ENCODE measurements at places on chromosomes 1 and 21.

DNA sequence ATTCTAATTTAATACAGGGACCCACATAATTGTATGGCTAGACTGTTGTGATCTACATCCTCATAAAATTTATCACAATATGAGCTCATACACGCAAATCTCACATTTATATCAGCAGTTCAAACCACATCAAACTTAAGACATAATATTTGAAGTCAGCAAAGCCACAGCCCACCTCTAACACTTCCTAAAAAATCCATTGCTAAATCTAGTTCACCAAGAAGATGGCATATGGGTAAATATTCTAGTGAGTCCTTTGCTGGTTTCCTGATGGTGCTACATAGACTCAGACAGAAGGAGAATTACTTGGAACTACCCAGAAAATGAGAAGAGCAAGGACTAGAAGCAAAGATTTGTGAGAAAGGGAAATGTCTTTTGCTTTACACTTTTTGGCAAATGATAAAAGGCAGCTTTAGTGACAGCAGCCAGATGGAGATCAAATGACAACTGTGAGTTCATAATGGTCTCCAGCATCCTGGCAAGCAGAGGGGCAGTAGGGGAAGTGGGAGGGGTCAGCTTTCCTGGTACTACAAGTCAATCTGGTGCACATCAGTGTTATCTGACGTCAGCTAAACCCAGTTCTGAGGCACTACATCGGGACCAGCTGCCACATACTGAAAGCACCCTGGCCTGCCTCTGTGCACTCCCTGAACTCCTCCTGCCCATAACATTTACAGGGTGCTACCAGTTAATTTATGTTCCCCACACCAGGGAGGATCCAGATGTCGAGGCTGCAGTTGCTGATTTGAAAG is 10.6 kb upstream of the GADD45A start:
- peak; percentile 42 for DNase-seq

GRCh38 chr21:14096172-14096571 is 114.6 kb downstream of the LIPI start:
- no peak for DNase-seq

DNA sequence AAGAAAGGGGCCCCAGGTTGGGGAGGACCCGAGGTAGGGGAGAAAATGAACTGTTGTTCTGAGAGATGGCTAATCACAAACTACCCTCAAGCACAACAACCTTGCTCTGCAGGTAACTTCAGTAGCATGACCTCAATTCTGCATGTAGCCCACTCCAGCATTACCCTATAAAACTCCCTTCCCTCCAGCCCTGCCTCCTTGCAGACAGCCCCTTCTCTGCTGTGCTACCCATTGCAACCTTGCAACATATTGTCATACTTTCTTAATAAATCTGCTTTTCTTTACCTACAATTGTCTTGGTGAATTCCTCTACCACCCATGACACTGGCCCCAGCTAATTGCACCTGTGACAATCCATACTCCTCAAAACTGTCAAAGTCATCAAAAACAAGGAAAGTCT is 428.9 kb downstream of the MATN1 start:
- DNase-seq, result no peak

DNA sequence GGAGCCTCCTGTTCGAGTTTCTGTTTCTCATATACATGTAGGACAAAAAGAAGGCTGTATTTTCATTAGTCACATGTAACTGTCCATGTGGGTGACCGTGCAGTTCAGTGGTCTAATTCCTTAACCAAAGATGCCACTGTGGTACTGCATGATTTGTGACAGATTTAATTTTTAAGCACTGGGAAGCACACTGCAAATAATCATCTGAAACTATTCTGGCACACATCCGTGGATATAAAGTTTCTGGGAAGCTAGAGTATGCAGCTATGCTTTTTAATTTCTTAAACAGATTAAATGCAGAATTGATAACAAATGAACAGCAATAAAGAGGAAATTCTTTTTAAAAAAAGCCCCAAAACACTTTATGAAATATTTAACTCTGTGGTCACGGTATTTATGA is 254.8 kb downstream of the LMO4 start:
- DNase-seq, result no peak

- no peak for DNase-seq
Observed at GRCh38 chr1:197017558-197018146, 40.3 kb downstream of the CFHR5 start.

DNA sequence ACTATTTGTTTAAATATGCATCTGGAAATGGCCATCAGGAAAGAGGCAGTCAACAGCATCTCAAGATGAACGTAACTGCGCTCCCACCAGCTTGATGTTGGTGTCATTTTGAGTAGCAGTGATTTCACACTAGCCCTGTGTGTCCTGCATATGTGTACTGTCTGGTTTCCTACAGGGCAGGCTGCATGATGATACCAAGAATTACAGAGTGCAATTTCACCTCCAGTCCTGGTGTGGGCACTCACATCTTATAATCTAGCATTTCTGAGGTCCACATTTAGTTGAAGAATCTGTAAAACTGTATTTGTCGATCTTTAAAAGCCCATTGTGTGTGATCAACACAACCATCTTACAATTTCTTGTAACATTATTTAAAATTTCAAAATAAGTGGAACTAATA is 336.4 kb downstream of the PAPPA2 start:
- no peak for DNase-seq

DNA sequence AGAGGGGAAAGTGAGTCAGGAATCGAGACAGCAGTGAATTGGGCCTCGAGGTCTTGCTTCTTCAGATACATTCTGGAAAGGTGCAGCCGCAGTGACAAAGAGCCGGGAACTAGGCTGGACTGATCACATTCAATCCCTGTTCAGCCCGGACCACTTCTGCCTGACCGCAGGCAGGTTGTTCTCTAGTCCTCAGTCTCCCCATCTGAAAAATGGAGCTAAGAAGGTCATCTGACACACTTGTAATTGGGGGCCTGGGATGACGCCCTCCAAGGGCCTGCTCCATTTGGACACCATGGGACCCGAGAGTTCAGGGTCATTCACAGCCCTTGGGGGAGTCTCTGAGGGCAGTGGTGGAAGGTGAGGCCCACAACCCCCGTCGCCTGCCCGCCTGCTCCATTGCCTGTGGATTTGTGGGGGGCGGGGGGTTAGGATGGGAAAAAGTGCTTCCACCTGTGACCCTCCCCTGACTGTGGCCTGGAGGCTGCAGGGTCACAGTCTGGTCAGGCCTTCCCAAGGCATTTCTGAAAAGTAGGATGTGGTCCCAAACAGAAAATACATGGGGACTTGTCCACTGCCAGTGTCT is 87.9 kb upstream of the CSF3R start:
- no peak for DNase-seq

DNA sequence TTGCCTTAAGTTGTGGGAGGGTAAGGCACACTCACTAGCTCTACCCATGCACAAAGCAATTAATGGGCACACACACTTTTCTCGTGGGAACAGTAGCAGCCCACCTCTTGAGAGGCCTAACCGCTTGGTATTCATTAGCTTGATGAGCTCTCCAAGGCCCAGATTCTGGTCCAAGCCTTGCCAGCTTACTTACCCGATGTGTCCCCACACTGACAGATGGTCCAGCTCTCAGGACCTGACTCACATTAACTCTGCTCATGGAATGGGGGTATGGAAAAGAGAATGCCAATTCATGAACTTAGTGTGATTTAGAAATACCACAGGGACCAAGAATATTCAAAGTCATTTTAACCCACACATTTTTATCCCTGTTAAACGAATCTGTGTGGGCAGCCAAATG is 106.8 kb upstream of the CACHD1 start:
- DNase-seq, result no peak

GRCh38 chr1:159079525-159079924 is 3.0 kb upstream of the AIM2 start:
- DNase-seq, result no peak

- DNase-seq, result no peak
Observed at GRCh38 chr1:49163031-49163430, 386.3 kb upstream of the BEND5 start.

- DNase-seq, result no peak
Observed at GRCh38 chr1:103525114-103525606, 339 bp upstream of the RNPC3 start.

DNA sequence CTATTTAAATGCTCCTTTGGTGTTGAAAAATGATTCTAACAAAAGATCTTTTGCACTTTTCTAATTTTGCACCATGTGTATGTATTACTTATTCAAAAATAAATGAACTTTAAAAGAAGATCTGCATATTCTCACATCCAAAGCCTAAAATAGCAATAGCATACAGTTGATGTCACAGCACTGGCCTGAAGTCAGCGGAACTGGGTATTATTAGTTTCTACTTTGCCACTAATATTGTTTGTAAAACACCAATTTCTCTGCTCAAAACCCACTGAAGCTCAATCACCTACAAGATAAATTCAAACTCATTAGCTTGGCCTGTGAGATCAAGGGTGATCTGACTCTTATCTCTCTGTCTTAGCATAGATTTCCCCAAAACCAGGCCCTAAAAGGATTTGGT is 34.5 kb upstream of the BCAR3 start:
- DNase-seq, result no peak

DNA sequence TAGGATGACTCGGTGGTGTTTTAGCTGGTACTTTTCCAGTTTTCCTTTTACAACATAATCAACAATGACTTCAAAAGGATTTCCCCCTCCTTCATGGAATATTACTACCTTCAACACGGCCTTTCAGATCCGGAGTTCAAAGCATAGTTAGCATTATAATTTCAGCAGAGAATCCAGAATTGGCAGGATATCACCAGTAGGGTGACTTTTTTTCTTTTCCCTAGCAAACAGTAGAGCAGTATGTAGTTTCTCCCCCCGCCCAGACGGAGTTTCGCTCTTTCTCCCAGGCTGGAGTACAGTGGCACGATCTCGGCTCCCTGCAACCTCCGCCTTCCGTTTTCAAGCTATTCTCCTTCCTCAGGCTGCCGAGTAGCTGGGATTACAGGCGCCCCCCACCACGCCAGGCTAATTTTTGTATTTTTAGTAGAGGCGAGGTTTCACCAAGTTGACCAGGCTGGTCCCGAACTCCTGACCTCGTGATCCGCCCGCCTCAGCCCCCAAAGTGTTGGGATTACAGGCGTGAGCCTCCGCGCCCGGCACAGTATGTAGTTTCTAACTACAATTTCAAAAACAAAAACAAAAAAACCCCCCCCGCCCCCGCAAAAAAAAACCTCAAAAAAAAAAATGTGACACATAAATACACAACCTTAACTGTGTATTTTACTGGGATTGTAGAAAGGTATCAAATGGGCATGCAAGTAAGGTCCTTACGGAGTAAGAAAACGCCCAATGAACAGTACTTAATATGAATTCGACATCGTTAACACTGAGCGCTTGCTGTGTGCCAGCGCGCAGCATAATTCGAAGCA is 1.5 kb upstream of the COX20 start:
- peak; percentile 56 for DNase-seq

DNA sequence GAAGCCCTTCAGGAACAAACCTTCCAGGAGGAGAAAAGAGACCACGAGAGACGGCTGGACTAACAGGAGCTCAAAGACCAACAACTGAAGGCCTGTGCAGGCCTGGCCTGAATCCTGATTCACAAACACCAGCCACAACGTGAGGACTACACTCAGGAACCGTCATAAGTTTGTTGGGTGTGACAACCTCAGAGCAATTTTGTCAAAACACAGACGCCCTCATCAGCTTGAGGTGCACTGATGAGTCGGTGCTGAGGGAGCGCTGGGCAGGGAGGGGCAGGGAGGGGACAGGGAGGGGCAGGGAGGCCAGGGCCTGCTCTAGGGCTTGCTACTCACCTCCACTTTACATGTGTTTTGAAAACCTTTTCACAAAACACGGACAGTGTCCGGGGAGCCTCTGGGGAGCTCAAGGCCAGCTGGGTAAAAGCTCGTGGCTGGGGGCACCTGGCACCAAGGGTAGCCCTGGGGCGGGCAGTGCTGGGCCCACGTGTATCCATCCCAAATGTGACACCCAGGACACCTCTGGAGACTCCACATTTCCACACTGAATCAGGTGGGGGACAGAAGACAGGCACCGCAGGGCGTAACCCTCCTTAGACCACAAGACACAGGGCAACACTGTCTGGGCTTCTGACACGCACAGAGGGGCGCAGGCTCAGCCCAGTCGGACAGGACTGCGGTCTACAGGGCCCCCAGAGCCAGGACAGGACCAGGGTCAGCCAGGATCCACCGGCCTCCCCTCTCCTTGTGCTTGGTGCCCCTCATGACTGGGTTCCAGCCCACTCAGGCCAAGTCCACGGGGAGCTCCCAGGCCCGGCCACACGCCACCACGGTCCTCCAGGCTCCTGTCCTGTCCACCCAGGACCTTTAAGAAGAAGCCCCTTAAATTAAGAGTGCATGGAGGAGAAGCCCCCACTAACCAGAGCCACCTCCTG is 16.5 kb downstream of the LSS start:
- no peak for DNase-seq

GRCh38 chr1:21251773-21252471 is 38.3 kb downstream of the ECE1 start:
- DNase-seq, result peak; percentile 48

DNA sequence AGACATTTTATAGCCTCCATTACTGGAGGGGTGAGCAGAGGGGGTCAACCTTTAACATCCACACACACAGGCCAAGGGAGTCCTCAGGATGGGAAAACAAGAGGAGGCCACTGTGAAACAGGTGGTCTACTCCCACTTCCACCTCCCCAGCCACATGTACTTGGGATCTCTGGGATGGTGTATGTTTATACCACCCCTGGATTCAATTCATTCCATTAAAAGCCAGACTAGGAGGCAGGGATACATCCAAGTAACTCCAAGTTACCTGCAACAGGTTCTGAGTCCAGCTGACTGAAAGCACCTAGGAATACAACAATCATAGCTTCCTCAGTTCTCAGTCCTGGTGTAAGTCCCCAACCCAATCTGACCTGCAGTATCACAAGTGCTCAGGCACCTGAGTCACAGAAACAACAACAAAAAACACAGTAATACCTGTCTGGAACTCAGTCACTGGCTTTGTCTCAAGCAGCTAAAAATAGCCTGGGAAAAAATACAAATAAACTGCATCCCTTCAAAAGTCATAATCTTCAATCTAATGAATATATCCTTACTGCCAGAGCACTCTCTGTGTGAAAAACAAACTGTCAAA is 9.8 kb downstream of the ERI3 start:
- DNase-seq, result no peak

DNA sequence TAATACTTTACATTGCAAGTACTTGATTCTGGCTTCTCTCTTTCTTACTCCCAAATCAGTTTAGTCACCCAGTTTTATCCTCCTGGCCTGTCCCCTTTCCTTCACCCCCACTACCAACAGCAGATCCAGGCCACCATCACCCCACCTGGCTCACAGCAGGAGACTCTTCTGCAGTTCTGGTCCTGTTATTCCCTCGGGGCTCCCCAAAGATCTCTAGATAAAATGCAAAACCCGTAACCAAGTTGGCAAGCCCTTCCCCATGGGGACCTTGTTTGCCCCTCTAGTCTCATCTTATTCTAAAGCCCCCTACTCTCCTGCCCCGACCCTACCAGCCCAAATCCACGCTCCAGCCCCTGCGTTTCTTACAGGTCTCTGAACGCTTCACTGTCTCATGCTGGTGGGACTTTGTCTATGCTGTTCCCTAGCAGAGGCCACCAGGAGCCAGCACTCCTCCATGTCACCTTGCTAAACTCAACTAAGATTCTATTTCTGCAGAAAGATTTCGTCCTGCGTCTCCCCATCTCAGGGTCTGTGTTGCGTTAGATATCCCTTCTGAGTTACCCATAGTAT is 4.0 kb downstream of the ABCG1 start:
- no peak for DNase-seq

GRCh38 chr1:179953974-179954492 is 577 bp upstream of the CEP350 start:
- peak; percentile 52 for DNase-seq

- DNase-seq, result peak; percentile 98
Observed at GRCh38 chr1:85276215-85276977, at the start of gene BCL10. Gene BCL10, minus strand, starts transcription at chr1:85276632. Its CDS starts 280 bp downstream, at chr1:85276352.

Data from stimulated activated naive CD8-positive, alpha-beta T cell treated with anti-CD3 and anti-CD28 coated beads, Interleukin-15, Interleukin-2, amounts not matched to agents 100 U/mL and 50 U/mL, for 24 hours (primary cell).